ENCODE measurements at places on chromosomes 7 and 10. TPM values are rescaled to one million over a fixed set of nuclear protein-coding genes. Genes with fewer than 3 reads are reported as not detected.
A peak's percentile ranks its signal among the peaks of the same experiment; 100 is the strongest.

PNLIP gene
- total RNA-seq: not detected

ST8SIA6 gene
- total RNA-seq: 1.7 TPM

GRCh38 chr7:79217976-79218626 lies 235.4 kb downstream of the MAGI2 start:
- DNase-seq: no peak

DNA sequence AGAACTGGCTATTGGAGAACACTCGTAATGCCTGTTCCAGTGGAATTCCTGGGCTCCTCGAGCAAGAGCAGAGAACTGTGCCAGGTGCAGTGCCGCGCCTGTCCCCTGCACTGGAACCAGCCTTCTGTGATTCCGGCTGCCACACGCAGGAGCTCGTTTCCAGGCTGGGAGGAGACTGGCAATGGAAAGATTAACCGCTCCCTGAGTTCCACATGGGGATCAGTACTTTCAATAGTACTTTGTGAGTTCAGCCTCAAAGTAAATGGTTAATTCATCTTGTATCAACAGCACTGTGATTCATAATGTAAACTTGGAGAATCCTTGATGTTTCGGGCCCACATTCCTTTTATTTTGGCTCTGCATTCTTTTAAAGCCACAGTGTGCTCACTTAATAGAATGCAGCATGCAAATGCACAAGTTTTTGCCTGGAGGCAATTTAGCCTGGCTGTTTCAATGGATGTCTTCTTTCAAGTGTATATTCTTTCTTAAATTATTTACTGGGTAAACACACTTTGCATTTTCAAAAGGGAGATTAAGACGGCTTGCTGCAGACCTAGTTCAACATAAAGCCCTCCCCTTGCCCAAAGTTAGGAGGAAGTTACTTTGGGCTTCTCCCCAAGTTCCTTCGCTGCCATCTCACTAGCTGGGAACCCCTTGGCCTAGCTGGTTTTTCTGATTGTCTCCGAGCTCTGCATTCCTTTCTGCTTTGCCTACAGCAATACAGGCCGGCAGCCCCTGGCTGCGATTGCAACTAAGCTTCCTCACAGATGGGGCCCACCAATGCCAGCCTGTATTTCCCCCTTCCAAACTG lies 138.1 kb upstream of the TCF7L2 start:
- DNase-seq: peak; percentile 73

- no peak for DNase-seq
These were observed 345.3 kb downstream of the CXCL12 start for GRCh38 chr10:44039599-44039998.

- DNase-seq: no peak
These were observed 9.6 kb upstream of the KCP start for GRCh38 chr7:128919881-128920799.
